ENCODE measurements at places on chromosomes 7 and 10. TPM values are rescaled to one million over a fixed set of nuclear protein-coding genes. Genes with fewer than 3 reads are reported as not detected.

- no peak for DNase-seq
These were observed 10.1 kb downstream of the KCNIP2 start for GRCh38 chr10:101833466-101833865.

DNA sequence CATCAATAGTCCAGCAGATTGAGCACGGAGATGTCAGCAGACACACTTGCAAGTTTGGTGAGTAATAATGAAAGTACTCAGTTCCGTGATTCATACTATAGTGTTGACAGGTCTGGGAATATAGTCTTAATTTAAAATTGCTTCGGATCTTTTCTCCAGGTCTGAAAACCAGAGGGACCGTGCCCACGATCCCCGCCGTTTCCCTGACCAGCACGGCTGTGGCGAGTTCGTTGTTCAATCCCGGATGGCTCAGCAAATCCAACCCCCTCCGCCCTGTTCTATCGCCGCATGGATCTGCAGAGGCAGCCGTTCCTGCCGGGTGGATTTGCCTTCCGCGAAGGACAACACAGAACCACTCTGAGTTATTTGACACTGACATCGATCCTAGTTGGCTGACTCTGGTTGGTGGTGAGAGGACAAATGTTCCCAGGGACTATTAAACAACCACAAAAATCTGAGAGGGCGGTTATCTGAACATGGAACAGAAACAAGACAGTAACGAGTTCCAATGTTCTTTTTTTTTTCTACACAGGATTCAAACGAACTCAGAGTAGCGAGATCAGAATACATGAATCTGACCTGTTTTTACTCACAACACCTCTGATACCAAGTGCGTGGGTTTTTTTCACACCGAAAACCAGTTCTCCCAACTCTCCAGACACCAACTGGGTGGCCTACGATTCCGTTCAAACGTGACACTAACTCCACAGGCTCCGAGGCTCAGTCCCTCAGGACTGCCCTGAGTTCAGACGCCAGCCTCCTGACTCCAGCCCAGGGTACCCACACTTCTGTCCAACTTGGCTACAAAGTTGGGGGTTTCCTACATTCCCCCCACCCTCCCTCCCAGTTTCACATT is 52.7 kb downstream of the RBM17 start:
- DNase-seq, result no peak

GRCh38 chr7:7428806-7429205 is 106.9 kb downstream of the COL28A1 start:
- no peak for DNase-seq

GRCh38 chr7:47826754-47827153 is 121.5 kb downstream of the PKD1L1 start:
- DNase-seq, result no peak

Gene STARD3NL
- total RNA-seq, result 79.4 TPM

Gene CYP3A4
- not detected for total RNA-seq

Gene DLX6
- not detected for total RNA-seq

Data from epithelial cell of proximal tubule (primary cell).